M059J (cell line): ENCODE measurements at places on chromosomes 6 and 20. TPM values are rescaled to one million over a fixed set of nuclear protein-coding genes. Genes with fewer than 3 reads are reported as not detected.

- DNase-seq: peak; percentile 31
Measured at GRCh38 chr6:161169035-161169434, 104.8 kb downstream of the AGPAT4 start.

Gene SPEF1
- total RNA-seq: 0.27 and 0.34 TPM in 2 replicates

Gene MYT1
- total RNA-seq: not detected in 2 replicates

Gene CNBD2
- 2.1 and 5.5 TPM in 2 replicates for total RNA-seq

- no peak for DNase-seq
Measured at GRCh38 chr6:39686976-39687375, 38.2 kb downstream of the KIF6 start.

Gene CDC5L
- 35.3 and 49.7 TPM in 2 replicates for total RNA-seq

Gene EEF1A2
- total RNA-seq: 154 and 260 TPM in 2 replicates

DNA sequence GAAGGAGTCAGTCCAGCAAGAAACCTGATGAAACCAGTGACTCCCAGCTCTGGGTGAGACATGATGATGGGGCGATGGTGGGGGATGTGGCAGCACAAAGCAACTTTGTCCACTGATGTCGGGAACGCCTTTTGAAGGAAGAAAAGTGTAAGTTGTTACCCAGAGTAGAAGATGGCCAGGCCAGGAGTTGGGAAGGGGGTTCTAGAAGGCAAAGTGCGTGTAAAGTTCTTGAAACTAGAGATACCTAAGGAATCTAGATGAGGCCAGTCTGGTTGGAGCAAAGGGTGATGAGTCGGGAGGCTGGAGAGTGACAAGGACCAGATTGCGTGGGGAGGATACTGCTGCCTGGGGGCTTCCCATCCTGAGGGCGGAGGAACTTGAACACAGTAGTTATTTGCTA is 117.0 kb downstream of the PHACTR3 start:
- DNase-seq: no peak

Gene CCM2L
- not detected in 2 replicates for total RNA-seq

Gene OR2B6
- 0.15 and 0.27 TPM in 2 replicates for total RNA-seq

- DNase-seq: peak; percentile 94
Measured at GRCh38 chr6:114084327-114084890, 113.5 kb upstream of the HDAC2 start.

- DNase-seq: no peak
Measured at GRCh38 chr20:63315240-63315689, 22.3 kb downstream of the COL20A1 start.

- DNase-seq: no peak
Measured at GRCh38 chr20:51972056-51972455, 169.7 kb upstream of the SALL4 start.

DNA sequence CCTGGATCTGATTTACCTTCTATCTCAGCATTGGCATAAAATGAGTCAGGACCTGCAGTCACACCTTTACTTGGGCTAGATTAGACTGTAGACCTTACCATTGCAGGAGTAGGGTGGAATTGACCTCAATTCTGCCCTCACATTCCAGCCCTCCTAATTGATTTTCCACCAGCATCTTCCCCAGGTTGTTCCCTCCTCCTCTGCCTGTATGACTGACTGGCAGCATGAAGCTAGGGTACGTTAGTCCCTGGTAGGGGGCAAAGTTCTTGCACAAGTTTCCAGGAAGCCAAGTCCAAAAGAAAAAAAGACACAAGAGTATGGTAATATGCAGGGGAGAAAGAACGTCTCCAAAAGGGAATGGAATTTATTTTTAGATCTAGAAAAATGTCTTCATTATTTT is 225.6 kb upstream of the FLRT3 start:
- DNase-seq: no peak
